Left hindlimb (tissue), 1 donor: ENCODE measurements at places on chromosomes 5 and 9.
A peak's percentile ranks its signal among the peaks of the same experiment; 100 is the strongest.

DNA sequence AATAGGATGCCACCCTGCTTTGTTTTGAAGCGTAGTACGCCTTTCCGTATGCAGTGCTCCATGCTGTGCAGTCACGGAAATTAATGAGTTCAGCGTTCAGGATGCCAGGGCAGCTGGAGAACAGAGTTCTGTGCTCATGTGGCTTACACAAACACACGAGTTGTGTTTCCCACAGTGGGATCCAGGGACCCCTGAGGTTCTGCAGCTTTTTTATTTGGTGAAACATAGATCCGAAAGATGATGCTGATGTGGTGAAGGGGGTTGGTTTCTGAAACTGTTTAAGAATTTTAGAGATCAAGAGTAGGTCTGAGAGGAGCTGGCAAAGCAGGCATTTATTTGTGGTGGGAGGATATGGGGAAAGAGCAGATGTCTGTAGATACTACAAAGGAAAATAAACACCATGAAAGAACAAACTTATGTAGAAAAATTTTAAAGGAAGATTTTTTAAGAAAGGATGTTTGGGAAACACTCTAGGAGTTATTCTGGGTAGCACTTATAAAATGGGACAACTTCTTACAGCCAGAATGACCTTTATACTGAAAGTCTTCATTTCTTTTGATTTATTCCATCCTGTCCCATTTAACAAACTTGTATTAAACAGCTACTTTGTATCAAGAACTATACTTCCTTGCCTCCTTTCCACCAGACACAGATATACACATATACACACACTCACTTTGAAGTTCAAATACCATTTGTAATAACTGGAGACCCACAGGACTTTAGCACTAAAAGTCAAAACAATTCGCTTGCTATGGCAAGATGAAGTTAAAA lies 52.7 kb downstream of the ITGA1 start:
- DNase-seq, result no peak

DNA sequence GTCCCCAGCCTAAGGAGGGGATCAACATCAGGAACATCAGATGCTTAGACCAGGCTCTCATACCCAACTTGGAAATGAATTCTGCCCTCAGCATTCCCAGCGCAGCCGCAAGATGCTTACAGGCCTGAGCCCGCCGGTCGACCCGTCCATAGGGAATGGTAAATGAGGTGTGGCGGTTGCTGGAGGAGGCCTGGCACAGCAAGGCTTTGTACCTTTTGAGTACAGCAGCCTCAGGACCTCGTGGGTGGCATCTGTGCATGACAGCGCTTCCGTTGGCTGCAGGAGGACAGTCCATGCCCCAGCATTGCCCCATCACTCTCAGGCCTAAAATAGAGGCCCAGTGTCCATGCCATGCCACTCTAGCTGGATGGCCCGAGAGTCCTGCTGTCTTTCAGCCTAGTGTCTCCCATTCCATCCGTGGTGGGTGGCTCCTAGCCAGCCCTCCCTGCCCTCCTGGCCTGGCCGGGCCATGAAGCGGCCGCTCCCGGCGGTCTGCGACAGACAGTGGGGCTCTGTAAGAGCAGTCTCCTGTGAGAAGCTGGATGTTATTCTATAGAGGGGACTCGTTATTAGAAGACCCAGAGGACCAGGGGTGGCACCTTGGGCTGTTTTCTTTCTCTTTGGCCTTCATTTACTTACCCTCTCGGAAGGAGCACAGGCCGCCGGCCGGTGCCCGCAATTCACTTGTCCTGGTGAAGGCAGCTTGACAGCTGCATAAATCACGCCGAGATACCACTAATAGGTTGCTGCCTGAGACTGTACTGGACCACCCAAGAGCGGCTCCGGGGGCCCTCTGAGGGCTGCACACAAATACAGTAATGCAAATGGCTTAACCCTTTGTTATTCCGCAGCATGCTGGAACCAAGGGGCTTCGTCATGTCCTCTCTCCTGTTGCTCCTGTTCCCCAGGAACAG lies 223.5 kb upstream of the TUT7 start:
- DNase-seq, result no peak

DNA sequence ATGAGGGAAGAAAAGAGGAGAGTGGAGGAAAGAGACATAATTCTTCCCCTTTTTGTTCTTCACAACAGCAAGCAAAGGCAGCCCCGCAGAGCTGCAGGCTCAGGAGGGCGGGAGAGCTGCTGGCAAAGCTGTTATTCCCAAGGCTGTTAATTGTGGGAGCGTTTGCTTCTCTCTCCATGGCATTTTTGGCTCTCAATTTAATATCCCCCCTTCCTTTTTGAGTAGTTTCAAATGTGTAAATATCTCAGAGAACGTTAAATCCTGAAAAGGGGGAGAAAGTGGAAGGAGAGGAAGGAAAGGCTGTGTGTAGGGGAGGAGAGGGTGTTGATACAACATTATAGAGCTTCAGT lies 165.7 kb downstream of the NSG2 start:
- no peak for DNase-seq

- peak; percentile 14 for DNase-seq
Measured at GRCh38 chr5:150295741-150296486, 6.3 kb upstream of the CAMK2A start.

- no peak for DNase-seq
Measured at GRCh38 chr5:137627293-137627692, 108.6 kb downstream of the KLHL3 start.
